Stimulated activated CD8-positive, alpha-beta memory T cell treated with anti-CD3 and anti-CD28 coated beads, Interleukin-4, amount 100 ng/mL, for 1 hour (primary cell): ENCODE measurements at places on chromosomes 16 and 17.

DNA sequence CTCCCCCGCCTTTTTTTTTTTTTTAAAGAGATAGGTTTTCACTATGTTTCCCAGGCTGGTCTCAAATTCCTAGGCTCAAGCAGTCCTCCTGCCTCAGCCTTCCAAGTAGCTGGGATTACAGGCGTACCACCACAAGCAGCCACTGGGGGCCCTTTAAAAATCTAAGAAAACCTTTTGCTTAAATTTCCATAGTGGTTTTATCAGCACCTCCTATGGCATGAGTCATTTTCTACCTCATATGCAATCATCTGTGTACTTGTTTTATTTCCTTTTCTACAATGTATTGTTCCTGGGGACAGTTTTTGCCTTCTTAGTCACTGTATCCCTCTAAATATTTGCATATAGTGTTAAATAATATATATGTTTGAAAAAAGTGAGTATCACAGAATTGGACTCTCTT is 29.2 kb downstream of the GNA13 start:
- no peak for DNase-seq

GRCh38 chr17:5820721-5821456 is 236.6 kb upstream of the NLRP1 start:
- DNase-seq = no peak

GRCh38 chr17:76504117-76504516 is 2.9 kb upstream of the RHBDF2 start:
- no peak for DNase-seq

GRCh38 chr16:82995924-82996441 is 369.2 kb downstream of the CDH13 start:
- DNase-seq = no peak

- no peak for DNase-seq
Measured at GRCh38 chr16:53817812-53818550, 114.0 kb downstream of the FTO start.

DNA sequence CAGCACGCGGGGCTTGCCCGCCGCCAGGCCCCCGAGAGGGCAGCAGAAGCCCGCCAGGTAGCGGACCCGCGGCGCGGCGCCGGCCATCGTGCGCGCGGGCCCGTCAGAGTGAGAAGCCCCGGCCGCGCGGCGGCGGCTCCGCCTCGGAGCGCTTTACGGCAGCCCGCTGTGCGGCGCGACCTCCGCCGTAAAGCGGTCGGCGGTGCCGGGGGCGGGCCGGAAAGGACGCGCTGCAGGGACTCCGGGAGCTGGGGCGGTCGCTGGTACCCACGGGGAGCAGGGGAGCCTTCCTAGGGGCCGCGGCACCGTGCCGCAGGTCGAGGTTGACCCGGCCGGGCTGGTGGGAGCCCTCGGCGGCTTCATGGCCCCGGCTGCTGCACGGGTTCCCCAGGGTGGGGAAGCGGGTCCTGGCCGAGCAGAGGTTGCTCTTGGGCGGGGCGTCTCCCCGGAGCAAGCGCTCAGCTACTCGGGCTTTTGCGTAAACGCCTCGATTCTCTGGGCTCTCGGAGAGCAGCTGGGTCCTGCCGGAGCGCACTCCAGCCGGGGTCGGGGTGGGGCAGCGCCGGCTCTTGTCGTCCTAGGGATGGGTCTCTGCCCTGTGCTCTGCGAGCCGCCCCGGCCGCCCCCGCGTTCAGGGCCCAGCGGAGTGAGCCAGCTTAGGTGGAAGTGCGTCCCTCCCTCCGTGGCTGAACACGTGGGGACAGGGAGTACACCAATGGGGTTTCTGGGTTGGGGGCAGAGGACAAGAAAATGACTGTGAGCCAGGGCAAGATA is at the start of gene FAAP100:
Gene FAAP100, minus strand, starts transcription at position 110 of the 774 bp plus-strand sequence. Its CDS starts 23 bp downstream, at position 87.
- peak; percentile 57 for DNase-seq

DNA sequence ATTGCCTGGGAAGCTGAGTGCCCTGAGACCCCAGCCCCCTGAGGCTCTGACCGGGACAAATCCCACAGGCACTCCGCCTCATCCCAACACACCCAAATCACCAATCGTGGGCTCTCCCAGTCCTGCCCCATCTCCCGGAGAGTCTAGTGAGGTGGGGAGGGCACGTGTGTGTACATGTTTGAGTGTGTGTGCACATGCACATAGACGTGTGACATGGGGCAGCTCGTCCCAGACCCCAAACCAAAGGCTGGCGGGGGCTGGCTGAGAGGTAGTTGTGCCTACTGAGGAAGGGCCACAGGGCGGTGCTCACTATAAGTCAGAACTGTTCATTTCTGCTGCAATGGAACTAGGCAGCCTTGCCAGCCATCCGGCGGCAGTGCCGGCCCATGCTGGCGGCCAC is 8.6 kb downstream of the SNAI3 start:
- DNase-seq = no peak

- DNase-seq = peak; percentile 26
Measured at GRCh38 chr17:57114085-57114673, 29.1 kb downstream of the AKAP1 start.

DNA sequence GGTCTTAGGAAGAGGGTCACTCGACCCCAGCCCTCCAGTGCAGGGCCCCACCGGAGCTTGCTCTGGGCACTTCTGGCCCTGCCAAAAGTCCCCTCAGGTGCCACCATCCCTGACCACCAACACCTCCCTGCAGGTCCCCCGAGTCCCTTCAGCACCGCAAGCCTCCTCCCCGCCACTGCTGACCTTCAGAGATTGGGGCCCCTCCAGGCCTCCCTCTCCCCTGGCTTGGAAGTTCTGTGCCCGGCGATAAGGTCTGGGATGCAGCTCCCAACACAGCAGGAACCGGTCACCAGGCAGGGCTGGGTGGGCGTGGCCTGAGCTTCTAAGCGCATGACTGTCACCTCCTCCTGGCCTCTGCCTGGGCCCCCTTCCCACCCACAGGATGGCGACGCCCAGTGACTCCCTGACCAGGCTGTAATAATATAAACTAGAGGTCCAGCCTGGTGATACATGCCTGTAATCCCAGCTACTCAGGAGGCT is 11.2 kb downstream of the PIEZO1 start:
- DNase-seq = no peak

DNA sequence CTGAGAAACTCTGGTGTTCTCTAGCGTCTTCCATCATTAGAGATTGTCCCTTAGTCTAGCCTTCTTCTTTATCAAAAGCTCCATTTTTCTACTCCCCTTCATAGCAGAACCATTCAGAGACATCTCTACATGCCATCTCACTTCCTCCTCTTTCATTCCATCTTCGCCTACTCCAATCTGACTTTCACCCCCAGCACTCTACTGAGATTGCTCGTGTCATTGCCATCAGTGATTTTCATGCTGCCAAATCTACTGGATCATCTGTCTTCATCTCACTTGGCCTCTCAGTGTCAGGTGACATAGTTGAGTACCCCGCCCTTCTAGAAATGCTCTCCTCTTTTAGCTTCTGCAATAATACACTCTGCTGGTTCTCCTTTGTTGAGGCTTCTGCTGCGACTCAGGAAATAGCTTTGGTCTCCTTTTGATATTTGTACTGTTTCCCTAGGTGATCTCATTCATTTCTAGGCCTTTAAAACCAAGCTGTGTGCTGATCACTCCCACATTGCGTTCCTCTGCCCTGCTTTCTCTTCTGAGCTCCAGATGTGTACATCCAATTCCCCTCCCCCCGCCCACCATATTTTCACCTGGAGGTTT is 119.1 kb downstream of the FTO start:
- no peak for DNase-seq

DNA sequence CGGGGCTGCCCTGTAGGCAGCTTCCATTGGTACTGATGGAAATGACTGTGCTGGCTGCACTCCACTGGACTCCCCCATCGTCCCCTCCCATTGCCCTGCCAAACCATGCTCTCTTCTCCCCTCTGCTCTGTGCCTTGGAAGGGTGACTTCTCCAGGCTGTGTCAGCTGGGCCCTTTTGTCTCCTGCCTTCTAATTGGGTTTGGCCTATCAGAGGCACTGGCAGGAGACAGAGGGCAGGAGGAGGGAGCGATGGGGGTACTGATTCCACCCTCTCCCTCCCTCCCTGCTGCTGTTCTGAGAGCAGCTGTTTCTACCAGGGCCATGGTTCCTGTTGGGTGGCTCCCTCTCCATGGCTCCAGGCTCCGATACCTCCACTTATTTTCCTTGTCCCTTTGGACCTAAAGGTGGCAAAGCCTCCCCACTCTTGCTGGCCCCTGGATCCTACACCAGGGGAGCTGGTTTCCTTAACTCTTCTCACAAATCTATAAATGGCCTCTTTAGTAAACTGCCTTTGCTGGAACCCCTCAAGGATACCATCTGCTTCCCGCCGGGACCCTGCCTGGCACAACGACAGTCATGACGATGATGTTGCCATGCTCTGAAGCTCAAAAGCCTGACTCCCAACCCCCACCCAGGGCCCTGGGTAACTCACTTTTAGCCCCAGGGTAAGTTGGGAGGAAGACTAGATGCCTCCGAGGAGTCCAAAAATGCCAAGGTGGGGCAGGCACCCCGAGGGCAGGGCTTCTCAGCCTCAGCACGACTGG is 123.8 kb upstream of the RPL38 start:
- no peak for DNase-seq

DNA sequence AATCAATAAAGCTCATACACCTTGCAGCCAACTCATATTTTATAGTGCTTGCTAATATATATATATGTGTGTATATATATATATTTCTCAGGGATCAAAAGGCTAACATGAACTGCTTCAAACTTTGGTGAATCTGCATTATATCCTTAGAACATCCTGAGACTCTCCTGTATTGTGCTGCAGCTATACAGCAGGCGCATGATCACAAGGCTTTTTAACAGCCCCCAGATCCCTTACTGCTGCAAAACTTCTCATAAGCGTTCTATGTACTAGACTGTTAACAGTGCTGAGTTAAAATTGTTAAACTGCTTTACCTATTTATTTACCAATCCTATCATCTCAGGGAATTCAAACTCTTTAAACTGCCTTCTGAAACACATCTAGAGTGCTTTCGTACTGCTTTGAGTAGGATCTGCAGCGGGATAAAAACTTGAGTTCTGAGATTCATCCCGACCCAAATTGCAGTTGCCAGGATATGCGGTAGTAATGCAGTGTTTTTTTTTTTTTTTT is 1.3 kb downstream of the GPATCH8 start:
- no peak for DNase-seq

DNA sequence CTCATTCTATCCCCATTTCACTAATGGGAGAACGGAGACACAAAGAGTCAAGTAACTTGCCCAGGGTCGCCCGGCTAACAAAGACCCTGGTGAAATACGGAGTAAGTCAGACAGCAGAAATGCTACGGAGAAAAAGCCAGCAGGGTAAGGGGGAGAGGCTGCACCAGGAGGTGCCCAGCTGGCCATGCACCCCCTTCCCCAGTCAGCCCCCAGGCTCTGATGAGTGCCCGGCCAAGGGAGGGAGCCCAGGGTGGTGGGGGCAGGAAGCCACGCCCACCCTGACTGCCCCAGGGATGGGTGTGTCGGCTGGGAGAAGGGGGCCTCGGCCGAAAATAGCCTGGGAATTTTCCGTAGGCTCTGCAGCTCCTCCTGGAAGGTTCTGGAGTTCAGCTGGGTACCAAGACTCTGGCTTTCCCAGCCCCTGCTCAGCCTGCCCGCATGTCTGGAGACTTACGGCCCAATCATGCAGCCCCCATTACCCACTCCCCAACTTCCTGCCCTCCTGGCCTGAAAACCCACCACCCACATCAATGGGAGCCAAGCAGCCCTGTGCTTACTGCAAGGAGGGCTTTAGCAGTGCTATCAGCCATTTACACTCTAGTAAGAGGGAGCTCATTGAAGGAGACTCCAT is 4.2 kb downstream of the CARHSP1 start:
- DNase-seq = no peak

DNA sequence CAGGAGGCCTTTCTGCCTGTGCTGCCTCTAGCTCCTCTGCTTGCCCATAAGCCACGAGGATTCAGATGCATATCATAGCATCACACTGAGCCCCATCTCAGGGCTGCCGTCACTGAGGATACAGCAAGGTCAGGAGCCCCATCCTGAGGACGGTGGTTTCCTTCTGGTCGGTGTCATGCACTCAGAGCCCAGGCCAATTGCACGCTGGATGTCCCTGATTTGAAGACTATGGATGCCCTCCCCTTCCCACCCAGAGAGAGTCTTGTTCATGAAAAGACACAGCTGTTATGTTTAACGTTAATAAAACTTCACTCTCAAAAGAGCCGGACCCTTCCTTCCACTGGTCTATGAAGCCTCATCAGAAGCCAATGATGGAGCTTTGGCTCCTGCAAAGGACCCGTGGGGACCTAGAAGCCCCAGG is 19.9 kb downstream of the COTL1 start:
- no peak for DNase-seq

DNA sequence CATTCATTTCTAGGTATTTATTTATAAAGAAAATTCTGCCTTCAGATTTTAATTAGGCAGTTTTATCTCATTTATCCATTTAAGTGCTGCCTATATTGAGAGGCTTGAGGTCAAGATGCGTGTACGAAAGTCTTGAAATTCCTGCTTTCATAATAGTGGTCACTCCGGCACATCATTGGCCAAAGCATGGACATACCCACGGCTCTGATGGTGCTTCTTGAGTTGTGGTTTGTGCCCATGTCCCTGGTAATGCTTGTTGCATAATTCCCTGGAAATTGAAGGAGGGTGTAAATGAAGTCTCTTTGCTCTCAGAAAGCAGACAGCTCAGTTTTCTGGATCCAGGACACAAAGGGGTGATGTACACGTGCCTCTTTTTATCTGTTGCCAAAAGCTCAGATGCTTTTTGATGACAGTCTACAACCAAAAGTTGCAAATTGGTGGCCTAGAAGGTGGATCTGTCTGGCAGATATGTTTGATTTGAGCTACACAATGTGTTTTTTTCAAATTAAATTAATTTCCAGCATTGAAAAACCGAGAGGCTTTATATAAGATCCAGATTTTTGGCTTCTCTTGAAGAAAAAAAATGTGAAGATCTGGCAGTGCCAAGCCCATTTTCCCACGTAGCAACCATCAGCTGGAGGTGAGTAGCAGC is 94.4 kb downstream of the SHISA9 start:
- no peak for DNase-seq

DNA sequence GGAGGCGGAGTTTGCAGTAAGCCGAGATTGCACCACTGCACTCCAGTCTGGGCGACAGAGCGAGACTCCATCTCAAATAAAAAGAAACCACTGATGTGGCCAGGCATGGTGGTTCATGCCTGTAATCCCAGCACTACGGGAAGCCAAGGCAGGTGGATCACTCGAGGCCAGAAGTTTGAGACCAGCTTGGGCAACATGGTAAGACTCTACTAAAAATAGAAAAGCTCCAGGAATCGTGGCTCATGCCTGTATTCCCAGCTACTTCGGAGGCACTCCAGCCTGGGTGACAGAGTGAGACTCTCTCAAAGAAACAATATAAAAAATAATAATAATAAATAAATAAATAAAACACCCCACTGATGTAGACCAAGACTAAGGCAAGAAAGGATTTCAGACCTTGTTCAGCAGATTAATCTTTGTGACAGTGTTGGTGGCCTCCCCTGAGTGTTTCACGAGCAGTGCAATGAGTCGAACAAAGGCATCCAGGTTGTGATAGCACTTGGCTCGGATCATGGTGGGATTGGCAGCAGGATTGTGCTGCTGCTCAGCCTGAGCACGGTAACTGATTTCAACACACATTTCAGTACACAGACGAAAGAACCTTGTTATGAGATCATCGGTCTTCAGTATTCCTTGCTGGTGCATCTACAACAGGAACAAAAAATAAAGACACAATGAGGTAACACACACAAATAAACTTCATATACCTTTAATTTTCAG is 18.6 kb downstream of the SETD6 start:
- no peak for DNase-seq
